ENCODE measurements at places on chromosomes 7 and 10.

DNA sequence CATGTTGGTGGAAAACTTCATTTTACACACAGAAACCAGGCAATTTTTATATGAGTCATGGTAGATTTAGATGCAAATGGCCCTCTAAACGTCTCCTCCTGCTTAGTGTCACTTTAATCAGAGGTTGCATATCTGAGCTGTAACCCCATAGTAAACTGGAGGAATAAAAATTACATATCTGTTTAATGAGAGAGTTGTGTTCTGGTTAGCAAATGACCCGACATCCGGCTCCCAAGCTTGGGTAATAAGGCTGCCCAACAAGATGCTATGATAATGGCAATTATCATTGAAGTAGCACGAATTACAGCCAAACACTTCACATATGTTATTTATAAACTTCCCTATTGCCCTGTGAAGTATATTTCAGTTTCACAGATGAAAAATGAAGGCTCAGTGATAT is 10.6 kb upstream of the ADAM12 start:
- no peak for DNase-seq

DNA sequence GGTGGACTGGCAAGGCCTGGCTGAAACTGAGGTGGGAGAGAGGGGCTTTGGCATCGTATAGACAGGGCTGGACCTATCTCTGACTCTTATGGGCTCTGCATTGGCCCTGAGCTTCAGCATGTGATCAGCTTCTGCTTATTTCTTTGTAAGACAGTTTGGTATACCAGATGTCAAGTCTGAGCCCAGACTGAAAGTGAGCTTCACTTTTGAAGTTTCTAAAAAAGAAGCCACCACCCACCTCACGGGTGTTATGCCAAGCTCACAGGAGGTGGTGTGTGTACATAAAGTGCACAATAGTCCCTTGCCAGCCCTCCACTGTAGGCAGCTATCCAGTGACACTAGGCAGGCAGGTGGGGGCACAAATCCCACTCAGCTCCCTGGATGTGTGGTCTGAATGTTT is 68.7 kb upstream of the SEPHS1 start:
- no peak for DNase-seq

- DNase-seq, result no peak
These were observed 15.1 kb downstream of the BRAF start for GRCh38 chr7:140909476-140910161.

- no peak for DNase-seq
These were observed 28.2 kb downstream of the PTPRE start for GRCh38 chr10:127935071-127935561.

- no peak for DNase-seq
These were observed 69.3 kb upstream of the NEBL start for GRCh38 chr10:20966426-20966825.

- DNase-seq, result no peak
These were observed 511.4 kb downstream of the PTPRN2 start for GRCh38 chr7:158076215-158076614.

GRCh38 chr10:46530249-46531186 is 25.9 kb downstream of the GPRIN2 start:
- DNase-seq, result no peak

- DNase-seq, result no peak
These were observed 27.0 kb upstream of the HIBADH start for GRCh38 chr7:27689591-27690164.

DNA sequence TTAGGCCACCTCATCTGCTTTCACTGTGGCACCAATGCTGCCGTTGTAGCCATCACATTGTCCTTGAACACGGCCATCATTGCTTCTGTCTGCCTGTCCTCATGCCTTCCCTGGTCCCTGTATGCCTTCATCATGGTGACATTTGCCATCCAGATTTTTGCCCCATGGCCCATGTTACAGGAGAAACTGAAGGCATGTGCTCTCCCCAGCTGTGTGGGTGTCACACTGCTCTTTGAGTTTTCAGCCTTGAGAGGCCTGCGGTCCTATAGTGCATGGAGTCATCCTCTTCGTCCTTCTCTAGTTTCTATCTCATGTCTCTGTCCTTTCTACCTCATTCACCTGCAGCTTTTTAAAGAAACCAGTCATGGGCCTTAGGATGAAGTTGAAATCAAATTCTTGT is 6.2 kb upstream of the SLC26A3 start:
- DNase-seq, result no peak

DNA sequence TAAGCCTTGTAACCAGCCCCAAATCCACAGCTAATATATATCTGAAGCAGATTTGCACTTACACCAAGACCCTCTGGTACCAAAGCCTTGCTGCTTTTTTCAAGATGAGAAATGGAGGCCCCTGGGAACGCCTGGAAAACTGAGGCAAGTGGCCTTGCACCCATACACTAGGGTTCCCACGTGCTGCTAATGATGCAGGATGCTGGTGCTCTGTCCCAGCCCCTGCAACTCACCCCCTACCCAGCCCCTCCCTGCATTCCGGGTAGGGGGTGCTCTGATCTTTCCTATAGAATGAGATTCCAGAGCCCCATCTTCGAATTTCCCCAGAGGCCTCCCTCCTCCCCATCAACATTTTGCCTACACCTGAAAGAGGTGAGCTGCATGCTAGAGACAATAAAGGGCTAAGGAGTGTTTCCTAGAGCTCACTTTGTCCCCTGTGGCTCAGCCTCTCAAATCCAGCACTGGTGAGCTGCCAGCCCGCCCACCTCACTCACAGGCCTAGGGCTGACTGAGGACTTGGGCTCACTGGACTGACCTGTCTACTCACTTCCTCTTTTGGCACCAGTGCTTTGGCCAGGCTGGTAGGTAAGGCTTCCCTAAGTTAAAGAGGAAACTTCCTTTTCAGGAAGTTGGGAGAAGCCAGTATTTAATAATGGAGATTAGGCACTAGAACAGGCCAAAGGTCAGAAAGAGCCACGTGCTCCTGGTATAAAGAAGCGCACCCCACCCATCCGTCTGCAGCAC is 9.8 kb downstream of the RBP4 start:
- DNase-seq, result no peak

DNA sequence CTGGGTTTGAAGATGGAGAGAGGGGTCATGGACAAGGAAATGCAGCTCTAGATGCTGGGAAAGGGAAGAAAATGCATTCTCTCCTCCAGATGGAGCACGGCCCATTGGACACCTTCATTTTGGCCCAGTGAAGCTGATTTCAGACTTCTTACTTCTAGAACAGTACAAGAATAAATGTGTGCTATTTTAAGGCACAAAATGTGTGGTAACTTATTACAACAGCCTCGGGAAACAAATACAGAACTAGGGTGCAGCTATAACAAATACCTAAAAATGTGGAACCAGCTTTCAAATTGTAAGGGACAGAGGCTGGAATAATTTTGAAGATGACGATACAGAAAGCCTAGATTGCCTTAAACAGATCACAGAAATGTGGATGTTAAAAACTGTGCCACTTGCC is 54.1 kb downstream of the CYTH3 start:
- no peak for DNase-seq

DNA sequence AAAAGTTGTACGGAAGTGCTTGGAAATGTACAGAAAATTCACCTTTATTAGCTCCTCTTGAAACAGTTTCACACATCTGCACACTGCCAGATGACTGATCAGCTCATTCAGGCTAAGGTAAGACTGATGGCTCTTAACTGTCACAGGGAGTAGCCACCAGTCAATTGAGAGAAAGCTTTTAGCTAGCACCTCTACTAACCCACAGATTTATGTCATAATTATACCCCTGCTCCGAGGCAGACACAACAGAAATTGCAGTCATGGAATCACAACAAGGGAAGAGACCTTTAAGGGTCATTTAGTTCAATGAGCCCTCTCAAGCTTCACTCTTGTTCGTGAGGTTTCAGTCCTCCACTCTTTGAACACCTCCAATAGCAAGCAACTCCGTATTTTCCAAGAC is 235.4 kb downstream of the TRIL start:
- DNase-seq, result no peak

- no peak for DNase-seq
These were observed 30.9 kb upstream of the ITGB8 start for GRCh38 chr7:20299647-20300312.

GRCh38 chr7:30172451-30172850 is 37.7 kb downstream of the MTURN start:
- DNase-seq, result no peak

GRCh38 chr7:1752111-1752510 is 82.0 kb downstream of the ELFN1 start:
- DNase-seq, result no peak

DNA sequence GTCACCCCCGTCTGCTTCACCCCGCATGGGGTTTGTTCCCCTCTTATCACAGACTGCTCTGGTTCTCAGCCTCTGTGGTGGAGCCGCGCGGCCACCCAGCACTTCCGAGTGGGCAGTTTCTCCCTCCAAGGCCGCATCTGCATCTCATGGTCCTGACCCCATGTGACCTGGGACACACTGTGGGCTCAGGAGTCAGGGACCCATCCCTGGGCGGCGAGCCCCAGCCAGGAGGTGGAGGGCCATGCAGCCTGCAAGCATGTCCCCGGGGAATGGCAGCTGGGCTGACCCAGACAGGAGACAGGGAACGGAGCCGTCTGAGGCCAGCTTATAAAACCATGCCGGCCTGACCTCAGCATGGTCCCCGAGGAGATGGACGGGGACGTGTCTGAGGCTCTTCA is 25.2 kb upstream of the TTYH3 start:
- no peak for DNase-seq

- no peak for DNase-seq
These were observed 18.3 kb downstream of the SGMS1 start for GRCh38 chr10:50605269-50605950.

GRCh38 chr7:26958834-26959233 is 94.4 kb upstream of the SKAP2 start:
- DNase-seq, result no peak

GRCh38 chr7:466465-467191 is 53.0 kb downstream of the PDGFA start:
- DNase-seq, result no peak

- DNase-seq, result no peak
These were observed 681.2 kb upstream of the FOXK1 start for GRCh38 chr7:4000934-4001333.

GRCh38 chr7:39911167-39911566 is 38.9 kb upstream of the CDK13 start:
- no peak for DNase-seq

GRCh38 chr10:15743443-15743842 is 23.7 kb upstream of the ITGA8 start:
- no peak for DNase-seq

DNA sequence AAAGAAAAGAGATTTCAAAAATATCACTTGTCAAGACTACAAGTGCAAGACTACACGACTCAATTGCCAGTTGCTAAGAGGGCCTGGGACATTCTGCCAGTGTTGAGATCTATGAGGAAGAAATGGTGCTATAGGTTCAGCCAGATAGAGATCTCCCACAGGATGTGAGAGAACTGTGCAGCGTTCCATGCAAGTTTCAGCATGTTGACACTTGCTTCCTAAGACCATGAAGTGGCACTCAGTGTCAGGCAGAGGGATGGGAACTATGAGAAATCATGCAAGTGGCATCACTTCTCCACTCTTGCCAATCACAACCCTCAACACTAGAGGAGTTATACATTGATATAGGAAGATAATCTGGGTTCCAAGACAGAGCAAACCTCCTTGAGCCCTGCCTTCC is 210.3 kb downstream of the CHRM2 start:
- no peak for DNase-seq

DNA sequence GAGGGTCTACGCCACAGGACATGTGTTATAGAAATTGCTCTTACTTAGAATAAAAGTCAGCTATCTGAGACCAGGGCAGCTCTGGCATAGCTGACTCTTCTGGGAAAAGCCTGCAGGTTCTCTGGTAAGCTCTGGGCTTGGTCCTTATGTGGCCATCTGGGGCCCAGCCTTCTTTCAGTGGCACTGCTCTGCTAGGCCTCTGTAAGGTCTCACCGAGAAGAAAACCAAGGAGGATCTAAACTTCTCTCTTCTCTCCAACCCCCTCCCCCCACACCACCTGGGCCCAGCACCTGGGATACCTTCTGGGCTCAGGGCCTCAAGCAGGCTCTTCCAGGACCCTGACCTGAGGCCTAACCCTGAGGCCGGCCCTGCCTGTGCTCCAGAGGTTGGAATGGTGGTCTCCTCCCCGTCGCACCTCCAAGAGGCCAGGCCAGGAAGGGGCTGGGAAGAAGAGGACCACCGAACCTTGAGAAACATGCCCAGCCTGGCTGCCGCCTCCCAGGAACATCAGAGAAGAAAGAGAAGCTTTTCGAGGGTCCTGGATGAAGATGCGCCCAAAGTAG is 323.6 kb downstream of the GFRA1 start:
- no peak for DNase-seq

GRCh38 chr7:86768967-86769760 is 125.5 kb downstream of the GRM3 start:
- no peak for DNase-seq

DNA sequence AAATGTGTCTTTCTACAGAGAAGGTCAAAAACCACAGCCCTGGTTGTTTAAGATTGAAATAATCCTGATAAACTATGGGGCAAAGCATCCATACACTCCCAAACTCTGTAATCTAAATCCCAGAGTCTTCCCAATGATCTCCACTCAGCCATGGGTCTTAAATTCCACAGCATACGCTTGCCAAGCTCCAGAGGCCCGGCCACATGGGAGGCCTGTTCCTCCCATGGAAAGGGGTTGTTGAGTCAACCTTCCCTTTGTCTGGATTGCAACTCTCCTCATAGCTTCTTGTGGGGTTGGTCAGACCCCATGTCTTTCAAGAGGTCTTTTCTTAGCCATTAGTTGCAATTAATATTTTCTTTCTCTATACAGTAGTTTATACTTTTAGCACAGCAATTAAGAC is 718 bp upstream of the STEAP4 start:
- DNase-seq, result no peak

DNA sequence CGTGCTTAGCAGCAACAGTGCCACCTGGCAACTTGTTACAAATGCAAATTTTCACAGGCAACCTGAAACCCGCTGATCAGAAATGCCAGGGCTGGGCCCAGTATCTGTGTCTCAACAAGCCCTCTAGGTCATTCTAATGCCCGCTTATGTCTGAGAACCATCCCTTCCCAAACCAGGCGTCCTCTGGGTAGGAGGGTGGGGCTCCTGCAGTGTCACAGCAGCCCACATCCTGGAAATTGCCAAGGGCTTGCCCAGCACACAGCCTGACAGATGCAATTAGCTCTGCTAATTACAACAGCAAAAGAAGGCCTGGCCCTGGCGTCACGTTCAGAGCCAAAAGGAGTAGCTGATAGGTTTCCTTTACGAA is 15.9 kb downstream of the ITPRIP start:
- DNase-seq, result no peak

GRCh38 chr7:135425036-135425435 is 84.9 kb downstream of the CNOT4 start:
- DNase-seq, result no peak

- DNase-seq, result no peak
These were observed 208.8 kb downstream of the HIBADH start for GRCh38 chr7:27453702-27454405.

DNA sequence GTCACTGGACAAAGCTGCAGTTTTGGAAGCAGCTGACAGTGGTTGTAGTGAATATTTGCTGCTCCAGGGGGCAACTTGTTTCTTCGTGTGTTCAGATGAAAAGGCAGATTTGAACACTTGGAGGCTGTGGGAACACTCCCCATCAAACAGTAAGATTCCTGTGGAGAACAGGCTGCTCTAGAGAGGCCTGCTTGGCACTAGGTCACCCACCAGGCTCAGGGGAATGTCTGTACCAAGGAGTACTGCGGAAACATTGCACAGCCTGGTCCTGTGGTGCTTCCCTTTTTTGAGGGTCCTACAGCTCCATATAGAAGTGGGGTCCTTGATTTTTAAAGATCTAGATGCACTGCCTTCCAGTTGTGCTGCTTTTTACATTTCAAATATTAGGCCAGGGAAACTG is 97.5 kb downstream of the CXCL12 start:
- no peak for DNase-seq
